ENCODE measurements at places on chromosomes 13 and 19.
A peak's percentile ranks its signal among the peaks of the same experiment; 100 is the strongest.

DNA sequence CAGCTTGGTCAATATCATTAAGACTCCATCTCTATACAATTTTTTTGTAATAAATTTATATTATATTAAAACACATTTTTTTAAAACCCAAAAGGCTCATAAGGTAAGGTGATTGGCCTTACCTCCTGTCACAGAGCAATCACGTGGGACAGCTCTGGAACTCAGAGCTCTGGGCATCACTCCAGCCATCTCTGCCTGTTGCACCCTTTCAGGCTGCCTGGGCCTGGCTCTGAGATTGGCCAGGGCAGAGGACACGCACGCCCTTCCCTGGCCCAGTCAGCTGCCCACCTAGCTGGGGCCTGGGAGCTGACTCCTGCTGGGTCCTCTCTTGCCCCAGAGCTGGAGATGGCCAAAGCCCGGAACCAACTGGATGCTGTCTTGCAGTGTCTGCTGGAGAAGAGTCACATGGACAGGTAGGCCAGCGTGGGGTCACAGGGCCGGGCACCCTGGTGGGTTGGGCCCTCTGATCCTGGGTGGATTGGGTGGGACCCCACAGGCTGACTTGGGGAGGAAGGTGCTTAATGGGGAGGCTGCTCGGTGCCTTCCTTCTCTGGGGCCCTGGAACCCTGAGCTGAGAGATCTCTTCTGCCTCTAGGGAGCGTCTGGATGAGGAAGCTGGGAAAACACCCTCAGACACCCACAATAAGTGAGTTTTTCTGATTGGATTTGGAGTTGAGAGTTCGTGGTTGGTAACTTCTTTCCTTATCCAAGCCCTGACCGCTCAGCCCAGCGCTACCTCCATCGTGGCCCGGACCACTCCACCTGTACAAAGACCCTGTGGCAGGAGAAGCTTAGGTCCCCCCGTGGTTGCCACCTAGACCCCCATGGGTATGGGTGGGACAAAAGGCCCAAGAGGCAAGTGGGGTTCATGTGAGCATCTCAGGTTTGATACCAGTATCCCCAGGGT, 3.7 kb downstream of the LIN37 start:
- no peak for DNase-seq

GRCh38 chr19:4580021-4580901, 20.8 kb upstream of the SEMA6B start:
- DNase-seq = no peak

DNA sequence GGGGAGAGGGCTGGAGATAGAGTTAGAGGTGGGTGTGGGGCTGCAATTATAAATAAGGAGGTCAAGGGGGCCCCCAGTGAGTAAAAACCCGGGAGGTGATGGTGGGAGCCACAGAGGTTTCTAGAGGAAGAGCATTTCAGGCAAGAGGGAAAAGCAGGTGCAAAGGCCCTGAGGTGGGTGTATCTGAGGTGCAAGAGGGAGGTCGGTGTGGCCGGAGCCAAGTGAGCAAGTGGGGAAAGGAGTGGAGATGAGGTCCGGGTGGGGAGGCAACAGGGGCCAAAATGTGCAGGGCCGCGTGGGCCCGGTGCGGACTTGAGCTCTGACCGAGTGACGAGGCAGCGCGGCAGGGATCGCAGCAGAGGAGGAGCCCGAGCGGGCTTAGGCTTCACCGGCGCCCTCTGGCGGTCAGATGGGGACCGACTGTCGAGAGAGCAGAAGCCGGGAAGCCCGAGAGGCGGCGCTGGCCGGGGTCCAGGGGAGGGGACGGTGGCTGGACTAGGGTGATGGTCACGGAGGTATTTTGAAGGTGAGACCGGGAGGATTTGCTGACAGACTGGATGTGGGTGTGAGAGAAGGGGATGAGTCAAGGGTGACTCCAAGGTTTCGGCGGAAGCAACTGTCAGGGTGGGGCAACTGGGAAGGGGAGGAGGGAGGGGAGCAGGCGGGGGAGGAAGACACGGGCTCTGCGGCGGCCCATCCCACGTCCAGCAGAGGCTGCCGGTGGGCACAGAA, 17.7 kb upstream of the SPACA4 start:
- peak; percentile 91 for DNase-seq

DNA sequence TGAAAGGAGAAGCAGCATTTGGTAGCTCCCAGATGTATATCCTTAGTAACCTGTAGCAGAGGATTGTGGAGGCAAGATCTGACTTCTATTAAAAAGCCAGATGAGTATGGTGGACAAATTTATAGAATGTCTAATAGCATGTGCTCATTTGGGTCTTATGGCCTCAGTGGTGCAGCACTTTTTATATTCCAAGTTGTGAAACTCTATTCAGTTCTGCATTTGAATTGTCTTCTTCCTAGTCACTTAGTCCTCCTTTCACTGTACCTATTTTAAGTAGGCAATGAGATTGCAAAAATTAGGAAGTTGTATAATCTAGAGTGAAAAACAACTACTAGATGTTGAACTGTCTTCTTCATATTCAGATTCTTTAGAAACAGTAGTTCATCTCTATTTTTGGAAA, 412.5 kb upstream of the PCDH9 start:
- no peak for DNase-seq

DNA sequence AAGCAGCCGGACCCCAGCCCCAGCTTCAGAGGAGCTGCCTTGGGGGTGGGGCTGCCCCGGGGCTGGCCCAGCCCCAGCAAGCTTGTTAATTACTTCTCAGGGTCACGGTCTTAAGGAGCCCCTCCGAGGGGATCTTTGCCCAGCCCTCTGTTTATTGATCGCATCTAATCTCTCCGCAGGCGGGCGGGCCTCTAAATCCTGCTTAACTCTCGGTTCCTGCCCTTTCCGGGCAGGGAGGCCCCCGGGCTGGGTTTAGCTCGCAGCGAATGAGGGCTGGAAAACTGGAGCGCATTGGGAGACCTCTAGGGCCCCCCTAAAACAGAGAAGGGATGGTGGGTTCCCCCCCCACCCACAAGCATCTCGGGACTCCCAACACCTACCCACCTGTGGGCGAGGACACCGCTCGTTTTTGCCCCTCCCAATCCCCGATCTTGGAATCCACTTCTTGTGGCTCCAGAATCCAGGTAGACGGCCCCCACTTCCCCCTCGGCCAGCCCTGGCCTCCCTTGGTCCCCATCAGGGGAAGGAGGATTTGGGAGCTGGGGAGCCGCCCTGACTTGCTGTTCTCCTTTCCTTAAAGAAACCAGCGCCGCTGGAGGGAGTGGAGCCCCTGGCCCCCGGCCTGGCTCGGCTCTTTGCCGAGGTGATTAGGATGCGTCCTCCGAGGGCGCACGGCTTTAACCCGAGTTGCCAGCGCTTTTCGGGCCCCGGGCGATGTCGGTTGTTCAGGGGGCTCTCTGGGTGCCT, 59.5 kb upstream of the ADGRL1 start:
- DNase-seq = no peak

DNA sequence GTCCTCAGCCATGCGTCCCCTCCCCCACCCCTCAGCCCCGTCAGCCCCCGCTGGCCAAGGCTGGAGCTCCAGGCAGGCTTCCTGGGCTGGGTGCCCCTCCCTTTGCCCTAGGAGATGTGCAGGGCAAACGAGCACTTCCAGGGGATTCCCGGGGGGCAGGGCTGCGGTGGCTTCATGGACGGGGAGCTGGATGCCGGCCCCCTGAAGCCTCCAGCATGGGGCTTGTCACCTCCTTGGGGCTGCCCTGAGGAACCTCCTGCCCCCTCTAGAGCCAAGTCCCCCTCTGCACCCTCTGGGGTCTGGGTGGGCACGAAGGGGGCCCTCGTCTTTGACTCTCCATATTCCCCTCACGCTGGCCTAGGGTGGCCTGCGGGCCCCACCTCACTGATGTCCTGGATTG, 25.4 kb upstream of the SLC7A10 start:
- DNase-seq = no peak

DNA sequence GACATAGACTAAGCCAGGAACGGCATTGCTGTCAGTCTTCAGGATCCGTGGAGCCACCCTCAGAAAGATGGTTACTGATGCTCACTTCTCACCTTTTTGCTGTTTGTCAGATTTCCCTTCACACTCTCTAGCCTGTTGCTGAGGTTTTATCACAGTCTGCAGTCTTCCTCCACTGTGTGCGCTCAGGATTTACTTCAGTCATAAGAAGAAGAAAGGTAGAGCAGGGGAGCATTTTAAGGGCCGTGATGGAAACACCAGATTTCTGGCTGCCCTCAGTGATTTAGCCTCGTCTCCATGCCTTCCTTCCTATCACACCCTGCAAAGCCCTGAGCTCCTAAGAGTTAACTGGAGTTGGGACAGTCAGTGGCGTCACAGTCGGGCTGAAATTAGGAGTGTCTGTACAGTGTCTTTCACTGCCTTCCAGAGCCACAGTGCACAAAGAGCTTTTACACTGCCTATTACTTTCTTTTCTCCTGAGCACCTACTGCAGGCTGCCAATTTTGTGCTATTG, 60.0 kb upstream of the GPR183 start:
- DNase-seq = peak; percentile 59
